ENCODE measurements at places on chromosomes 1 and 21. TPM values are rescaled to one million over a fixed set of nuclear protein-coding genes. Genes with fewer than 3 reads are reported as not detected.

DNA sequence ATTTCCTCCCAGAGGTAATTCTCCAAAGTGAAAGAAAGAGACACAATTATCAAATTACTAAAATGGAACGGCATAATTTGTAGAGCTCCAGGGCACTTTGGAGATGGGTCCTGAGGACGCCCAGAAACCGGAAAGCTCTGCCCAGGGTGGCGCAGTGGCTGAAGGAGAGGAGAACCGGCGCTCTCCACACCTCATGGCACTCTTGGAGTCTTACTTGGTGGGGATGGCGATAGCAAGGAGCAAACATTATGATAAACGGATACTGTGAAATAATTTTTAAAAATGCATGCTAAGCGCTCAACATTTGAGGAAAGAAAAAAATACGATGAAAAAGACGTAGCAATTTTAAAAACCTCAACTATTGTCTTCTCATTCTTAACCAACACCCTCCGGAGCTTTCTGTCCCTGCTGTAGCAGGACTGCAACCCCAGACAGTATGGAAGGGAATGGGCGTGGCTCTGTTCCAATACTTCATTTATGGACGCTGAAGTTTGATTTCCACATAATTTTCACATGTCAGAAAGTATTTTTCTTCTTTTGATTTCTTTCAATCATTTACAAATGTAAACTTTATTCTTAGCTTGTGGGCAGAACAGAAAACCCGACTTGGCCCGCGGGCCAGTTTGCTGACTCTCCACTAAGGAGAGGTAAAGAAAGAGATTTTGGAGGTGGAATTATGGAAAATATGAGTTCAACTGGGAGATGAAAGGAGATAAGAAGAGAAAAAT, 1.1 kb downstream of the S100A11 start:
- DNase-seq = no peak

GRCh38 chr1:1598720-1599029, 1.3 kb downstream of the FNDC10 start:
- DNase-seq = no peak

DNA sequence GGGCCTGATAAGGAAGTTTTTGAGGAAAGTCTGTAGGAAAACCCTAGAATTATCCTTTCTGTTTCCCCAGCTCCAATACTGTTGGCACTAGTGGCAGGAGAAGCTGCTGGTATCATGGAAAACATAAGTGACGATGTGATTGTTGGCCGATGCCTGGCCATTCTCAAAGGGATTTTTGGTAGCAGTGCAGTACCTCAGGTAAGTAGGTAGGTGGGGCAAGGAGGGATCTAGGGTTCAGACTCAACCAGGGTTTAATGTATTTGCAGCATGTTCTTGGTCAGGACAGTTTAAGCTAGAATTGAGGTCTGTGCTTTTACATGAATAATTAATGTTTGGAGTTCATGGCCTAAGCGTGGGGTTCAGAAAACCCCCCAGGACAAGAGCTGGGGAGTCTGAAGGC, 62.1 kb downstream of the KDM1A start:
- no peak for DNase-seq

REN gene
- not detected for polyA plus RNA-seq
